ENCODE measurements at places on chromosomes 4 and X.
A peak's percentile ranks its signal among the peaks of the same experiment; 100 is the strongest.

- DNase-seq, result no peak
Measured at GRCh38 chr4:48105230-48105629, 28.8 kb downstream of the TXK start.

DNA sequence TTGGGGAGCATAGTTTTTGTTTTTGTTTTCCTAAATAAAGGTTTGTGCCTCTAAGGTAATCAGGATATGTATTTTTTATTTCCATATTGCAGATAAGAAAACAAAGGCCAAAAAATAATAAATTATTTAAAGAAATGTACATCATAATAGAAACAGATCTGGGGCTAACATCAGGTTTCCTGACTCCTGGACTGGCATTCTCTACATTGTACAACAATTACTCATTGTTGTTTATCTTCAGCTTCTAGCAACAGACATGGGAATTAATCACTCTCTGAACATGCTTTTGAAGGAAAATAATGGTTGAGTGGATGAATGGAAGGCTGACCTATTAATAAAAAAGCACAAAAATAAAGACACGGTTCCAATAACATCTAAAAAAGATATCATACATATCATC is 146.2 kb downstream of the KCNIP4 start:
- no peak for DNase-seq

GRCh38 chrX:108699368-108699767 is 37.0 kb downstream of the IRS4 start:
- peak; percentile 3 for DNase-seq

GRCh38 chr4:47827343-47828047 is 10.4 kb downstream of the CORIN start:
- DNase-seq, result no peak

DNA sequence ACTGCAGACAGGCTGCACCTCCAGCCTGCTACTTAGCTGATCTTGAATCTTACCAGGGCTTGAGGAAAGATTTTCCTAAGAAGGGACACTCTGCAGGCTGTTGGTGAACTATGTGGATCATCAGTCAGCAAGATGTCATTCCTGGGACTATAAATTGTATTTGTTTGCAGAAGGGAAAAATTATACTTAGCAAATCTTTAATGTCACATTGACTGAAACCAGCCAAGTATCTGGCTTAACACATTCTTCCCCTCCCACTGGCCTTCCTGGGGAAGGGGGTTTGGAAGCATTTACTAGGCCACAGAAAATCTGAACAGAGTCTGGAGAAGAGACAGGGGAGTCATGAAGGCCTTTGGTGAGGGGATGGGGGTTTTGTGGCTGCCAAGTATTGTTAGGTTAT is 156.7 kb upstream of the EOLA2 start:
- no peak for DNase-seq

DNA sequence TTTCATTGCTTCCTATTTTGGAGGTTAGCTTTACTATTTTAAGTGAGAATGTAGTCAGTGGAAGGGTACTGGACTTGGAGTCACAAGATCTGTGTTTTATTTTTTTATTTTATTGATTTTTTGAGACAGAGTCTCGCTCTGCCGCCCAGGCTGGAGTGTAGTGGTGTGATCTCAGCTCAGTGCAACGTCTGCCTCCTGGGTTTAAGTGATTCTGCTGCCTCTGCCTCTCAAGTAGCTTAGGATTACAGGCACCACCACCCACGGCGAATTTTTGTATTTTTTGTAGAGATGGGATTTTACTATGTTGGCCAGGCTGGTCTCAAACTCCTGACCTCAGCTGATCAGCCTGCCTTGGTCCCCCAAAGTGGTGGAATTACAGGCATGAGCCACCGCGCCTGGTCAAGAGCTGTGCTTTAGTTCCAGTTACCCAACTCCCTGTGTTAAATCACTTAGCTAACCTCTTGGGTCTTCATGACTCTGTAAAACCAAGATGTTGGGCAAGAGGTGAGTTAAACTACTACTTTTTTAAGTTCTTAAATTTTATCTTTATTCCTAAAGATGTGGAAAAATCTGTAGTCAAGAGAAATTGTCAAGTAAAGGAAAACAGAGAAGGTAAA is 11.2 kb downstream of the USP9X start:
- DNase-seq, result no peak

DNA sequence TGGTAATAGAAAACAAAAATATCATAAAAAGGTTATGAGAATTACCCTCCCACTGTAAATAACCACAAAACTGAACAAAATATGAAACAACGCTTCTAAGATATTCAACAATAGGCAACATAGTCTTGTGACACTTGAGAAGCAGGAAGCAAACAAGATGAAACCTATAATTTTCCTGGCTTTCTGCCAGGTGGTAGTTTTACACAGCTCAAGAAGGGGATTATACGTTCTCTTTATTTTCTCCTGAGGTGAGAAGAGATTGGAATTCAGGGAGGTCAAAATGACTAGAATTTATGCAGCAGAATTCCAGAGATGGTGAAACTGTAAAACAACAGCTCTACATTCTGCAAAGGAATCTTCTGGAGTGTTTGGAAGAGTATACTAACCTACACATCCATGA is 186.0 kb downstream of the HHIP start:
- DNase-seq, result no peak

DNA sequence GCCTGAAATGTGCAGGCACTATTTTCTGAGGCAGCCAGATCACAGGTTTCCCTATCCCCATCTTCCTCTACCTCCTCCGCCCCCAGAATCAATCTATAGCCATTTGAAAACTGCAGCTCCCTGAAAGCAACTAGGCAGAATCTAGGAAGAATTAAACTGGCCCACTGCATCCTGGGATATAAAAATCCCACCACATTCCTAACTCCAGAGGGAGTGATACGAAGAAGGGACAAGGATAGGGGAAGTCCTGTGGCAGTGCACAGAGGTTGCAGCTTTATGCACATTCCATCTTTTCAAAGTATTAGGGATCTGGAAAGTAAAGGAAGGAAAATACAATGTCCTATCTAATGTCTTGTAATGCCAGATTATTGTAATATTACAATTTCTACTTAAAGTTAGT is 18.3 kb upstream of the HERC3 start:
- peak; percentile 29 for DNase-seq

DNA sequence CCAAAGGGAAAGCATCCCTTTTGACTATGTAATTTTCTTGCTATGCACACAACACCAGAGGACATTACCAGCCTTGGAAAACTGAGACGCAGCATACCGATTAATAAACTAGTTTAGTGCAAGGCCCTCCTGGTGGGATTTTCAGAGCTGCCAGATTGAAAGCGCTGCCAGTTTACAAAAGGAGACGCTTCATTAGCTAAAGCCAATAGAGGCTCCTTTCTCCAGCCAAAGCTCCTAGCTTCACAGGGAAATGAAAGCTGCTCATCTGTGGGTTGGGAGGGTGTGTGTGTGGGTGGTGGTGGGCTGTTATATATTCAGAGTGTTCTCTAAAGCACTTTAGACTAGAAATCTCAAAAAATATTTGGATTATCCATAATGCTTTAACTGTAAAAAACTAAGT is 32.4 kb downstream of the SPANXN4 start:
- peak; percentile 58 for DNase-seq

DNA sequence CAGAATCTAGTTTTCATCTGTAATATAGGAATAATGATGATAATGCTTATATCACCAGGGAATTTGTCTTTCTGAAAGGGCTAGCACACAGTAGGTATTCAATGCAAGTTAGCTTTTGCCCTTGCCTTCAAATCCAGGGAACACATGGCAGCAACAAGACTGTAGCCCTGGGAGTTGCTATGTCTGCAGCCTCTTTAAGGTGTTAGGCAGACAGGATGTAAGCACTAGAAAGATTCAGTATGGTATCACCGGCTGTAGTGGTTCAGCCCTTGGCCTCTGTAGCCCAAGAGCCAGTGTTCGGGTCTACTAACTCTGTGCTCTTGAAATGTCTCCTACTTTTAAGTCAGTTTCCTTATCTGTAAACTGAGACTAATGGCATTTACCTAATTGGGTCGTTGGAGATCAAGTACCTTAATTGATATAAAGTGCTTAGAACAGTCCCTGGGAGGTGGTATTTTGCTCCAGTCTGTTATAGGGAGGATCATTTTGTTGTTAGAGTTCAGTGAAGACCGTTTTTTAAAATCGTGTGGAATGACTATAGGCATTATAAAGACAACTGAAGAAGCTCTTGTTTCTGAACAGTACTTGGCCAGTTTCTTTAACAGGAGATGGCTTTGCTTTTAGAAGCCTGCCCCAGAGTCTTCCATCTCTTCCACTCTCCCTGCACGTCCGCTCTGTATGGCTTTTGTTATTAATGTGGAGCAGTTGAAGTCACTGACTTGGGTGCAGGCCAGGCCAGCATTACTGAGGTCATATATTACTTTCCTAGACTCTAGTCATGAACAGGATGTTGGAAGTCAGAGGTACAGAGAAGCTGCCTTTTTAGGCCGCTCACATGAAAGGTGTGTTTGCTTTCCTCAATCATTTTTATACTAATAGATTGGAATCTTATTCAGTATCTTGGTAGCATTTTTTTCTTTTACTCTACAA is 44.8 kb downstream of the GAB1 start:
- peak; percentile 30 for DNase-seq

- no peak for DNase-seq
Measured at GRCh38 chr4:4613126-4613465, 71.2 kb upstream of the STX18 start.

GRCh38 chrX:150084496-150085229 is 146.4 kb upstream of the EOLA2 start:
- DNase-seq, result no peak

All from SK-N-DZ (cell line).